EH (cell line): ENCODE measurements at places on chromosomes 7 and 10.
A peak's percentile ranks its signal among the peaks of the same experiment; 100 is the strongest.

GRCh38 chr7:55107946-55108345 lies 89.1 kb downstream of the EGFR start:
- DNase-seq: peak; percentile 38

- DNase-seq: no peak
Observed at GRCh38 chr7:150989456-150989855, 1.4 kb upstream of the NOS3 start.

DNA sequence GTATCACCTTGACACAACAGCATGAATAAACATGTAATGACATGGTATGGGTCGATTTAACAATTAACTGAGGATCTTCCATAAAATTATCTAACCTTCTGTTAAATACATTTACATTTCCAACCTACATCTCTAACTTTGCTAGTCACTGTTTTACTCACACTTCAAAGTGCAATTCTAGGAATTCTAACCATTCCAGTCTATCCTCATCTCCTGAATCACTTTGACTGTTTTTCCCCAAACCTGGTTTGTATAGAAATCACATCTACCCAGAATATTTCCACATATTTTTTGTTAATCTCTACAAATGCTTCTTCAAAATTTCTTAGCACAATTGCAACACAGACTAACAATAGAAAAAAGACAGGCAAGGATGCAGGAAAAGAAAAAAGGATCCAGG lies 6.2 kb downstream of the ABI1 start:
- peak; percentile 35 for DNase-seq

DNA sequence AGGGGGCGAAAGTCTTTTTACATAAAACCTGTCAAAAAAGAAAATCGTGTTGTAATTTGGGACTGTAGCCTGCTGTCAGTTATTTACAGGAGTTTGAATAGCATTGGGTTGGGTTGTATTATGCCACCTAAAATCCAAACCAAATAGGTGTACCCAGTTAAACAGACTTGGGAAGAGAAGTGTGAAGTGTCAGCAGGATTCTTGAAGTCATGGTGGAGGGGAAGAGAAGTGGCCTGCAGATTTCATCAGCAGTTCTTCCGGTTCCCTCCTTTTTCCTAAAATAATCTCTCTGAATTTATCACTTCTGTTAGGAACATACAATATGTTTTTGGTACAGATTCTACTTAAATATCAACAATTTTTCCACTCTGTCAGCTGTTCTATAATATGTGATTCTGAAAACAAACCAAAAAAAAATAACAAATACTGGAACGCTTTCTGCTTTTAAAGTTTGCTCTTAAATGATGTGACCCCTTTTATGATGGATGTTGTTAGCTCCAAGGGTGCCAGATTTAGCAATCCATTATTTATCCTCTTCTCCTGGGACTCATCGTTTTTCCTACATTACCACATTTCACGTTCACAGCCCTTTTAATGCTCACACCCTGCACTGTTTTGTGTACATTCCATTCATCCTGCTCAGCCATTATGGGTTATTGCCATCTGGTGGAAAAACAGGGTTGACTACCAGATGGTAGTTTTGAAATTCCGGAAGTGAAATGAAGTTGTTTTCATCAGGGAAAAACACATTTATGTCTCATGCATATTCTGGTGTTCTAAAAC lies 18.7 kb upstream of the ARHGAP12 start:
- peak; percentile 93 for DNase-seq

DNA sequence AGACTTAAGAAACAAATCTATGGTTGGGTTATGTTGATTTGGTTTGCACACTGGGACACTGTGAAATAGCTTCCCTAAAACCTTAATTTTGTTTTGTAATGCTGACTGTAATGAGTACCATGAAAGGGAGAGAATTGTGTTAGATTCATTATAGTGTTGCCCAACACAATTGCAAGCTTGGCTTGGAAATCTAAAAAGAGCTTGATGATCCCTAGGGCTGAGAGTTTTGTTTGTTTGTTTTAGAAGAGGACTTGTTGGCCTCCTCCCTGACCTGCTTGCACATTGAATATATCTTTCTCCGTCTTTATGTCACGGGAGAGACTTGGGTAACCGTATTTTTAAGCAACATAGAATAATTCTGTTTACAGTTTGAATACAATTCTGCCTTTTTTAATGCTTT lies 410.1 kb downstream of the ARL4A start:
- DNase-seq: no peak

GRCh38 chr7:35025369-35025870 lies 11.9 kb downstream of the DPY19L1 start:
- no peak for DNase-seq

DNA sequence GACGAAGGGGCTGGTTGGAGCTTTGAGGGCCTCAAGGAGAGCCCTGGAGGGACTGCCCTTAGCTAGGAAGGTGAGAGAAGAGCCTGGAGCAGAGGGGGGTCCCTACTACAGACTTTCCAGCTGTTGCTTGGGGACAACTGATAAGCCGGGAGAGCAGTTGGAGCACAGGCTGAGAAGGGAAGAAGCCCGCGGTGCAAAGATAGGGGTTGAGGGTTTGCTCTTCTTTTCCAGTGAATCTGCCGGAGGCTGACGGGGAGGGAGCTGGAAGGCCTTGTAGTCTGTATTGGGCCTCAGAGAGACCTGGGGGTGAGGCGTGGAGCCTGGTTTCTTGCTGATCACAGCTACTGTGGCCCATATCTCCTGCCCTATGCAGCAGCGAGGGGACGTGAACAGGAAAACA lies 23.7 kb downstream of the CYP26A1 start:
- no peak for DNase-seq

DNA sequence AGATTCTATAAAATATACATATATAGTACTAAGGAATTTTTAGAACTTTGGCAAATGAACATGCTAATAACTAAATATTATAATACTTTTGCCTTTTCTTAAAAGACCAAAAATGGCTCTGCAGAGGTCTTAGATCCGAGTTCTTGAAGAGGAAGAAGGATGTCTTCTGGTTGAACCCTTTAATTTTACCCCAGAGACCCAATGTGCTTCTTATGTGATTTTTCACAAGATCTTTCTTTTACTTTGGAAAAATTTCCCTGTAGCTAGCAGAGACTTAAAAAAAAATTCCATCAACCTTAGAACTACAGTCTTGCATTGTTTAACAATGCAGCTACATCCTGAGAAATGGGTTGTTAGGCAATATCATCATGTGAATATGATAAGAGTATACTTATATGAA lies 663.2 kb downstream of the PARD3 start:
- DNase-seq: no peak

DNA sequence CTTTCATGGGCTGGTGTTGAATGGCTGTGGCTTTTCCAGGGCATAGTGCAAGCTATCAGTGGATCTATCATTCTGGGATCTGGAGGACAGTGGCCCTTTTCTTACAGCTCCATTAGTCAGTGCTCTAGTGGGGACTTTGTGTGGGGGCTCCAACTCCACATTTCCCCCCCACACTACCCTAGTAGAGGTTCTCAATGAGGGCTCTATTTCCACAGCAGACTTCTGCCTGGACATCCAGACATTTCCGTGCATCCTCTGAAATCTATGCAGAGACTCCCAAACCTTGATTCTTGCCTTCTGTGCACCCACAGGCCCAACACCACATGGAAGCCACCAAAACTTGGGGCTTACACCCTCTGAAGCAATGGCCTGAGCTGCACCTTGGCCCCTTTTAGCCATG lies 208.3 kb upstream of the MKLN1 start:
- no peak for DNase-seq

DNA sequence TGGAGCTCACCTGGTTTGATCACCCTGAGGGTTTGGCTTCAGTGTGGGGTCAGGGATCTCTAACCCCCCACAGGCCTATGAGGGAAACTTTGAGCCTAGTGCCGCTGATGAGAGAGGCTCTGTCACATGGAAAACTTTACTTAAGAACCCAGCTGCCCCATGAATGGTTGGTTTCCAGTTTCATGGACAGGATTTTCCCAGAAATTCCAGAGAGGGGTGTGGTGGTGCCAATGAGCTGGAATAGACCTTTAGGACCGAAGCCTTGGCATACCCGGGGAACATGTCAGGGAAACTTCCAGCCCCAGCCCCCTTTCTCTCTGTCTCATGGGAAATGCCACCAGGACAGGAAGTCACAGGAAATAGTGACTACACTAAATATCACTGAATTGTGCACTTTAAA lies 36.9 kb downstream of the AKR1B1 start:
- peak; percentile 43 for DNase-seq

DNA sequence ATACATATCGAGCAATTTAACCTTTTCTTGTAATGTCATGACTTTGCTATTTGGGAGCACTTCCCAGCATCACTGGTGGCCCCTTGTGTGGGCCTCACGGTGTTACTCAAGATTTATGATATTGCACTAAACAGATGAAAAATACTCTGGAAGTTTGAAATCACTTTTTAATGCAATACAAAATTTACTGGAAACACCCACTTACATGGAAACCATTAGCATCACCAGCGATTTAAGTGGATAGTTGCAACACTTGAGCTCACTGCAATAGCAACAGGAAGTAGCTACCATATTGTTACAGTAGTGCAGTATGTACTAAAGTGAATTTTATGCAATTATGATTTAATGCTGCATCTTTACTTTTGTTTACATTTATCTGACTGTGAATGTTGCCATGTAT lies 184.4 kb downstream of the MDFIC start:
- no peak for DNase-seq

GRCh38 chr10:70425096-70425495 lies 16.4 kb downstream of the NODAL start:
- DNase-seq: no peak
